ENCODE measurements at places on chromosomes 12 and 14.

- peak; percentile 77 for DNase-seq
These were observed 5.3 kb downstream of the TMEM253 start for GRCh38 chr14:21106176-21106497.

DNA sequence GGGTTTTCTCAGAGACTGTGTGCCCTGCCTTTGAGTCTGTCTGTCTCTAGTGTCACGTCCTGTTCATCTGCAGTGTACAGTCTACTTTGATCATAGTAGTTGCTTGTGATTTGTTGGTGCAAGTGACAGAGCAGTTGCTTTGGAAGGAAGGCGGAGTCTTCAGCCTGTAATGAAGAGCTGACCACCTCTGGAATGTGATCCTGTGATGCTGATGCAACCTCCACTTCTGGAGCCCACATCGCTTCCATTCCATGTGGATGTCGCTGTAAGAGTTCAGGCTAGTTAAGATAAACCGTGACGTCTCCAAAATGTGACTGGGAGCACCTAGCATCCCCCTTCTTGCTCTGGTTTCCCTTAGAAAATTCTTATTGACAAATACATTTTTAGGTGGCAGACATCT lies 51.8 kb downstream of the PELI2 start:
- DNase-seq: no peak

DNA sequence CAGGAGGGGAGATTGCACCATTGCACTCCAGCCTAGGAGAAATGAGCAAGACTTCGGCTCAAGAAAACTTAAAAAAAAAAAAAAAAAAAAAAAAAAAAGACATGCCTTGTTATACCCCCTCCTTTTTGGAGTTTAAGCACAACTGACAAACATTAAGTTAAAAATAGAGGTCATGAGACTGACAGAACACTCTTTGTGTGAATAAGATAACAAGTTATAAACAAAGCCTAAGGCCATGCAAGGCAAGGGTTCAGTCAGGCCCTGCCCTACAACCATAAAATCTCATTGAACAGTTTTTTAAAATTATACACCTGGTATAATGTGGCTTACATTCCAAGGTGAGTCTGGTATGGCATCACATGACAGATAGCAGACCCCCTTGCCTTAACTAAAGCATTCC lies 39.3 kb downstream of the TSPAN19 start:
- no peak for DNase-seq

DNA sequence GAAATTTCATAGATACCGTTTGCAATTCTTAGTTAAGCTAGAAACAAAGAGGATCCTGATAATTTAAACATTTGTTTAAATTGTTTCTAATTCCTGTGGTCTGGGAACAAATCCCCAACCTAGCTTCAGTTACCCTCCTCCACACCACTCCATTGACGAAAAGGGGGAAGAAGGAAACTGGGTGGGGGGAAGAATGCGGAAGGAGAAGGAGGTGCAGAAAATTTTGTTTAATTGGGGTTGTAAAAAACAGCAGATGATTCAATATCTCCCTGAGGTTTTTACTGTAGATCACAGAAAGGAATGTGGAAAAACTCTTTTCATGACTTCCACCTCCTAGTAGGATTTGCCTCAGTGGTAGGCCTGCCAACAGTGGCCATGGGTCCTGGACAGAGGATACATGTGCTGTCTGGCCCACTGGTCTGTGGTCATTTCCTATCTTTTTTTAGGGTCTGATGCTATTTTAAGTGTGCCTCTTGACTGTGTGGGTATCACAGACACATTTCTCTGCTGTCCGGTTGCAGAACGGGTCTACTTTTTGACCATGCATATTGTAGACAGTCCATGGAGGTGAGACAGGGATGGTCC lies 122.9 kb upstream of the PCED1B start:
- no peak for DNase-seq

- DNase-seq: no peak
These were observed 55.3 kb upstream of the STON2 start for GRCh38 chr14:81455390-81455789.

DNA sequence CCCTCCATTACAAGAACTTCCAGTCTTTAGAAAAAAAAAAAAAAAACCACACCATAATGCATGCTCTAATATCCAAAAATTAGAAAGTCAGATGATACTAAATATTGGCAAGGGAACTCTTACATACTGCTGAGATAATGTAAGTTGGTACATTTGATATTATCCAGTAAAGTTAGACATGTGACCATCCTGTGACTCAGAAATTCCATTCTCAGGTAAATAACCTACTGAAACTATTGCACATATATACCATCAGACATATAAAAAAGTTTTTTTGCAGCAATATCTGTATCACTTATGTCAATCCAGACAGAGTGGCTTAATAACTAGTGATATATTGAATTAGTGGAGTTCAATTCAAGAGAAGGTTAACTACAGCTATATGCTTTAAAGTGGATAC lies 63.5 kb downstream of the KITLG start:
- DNase-seq: no peak

DNA sequence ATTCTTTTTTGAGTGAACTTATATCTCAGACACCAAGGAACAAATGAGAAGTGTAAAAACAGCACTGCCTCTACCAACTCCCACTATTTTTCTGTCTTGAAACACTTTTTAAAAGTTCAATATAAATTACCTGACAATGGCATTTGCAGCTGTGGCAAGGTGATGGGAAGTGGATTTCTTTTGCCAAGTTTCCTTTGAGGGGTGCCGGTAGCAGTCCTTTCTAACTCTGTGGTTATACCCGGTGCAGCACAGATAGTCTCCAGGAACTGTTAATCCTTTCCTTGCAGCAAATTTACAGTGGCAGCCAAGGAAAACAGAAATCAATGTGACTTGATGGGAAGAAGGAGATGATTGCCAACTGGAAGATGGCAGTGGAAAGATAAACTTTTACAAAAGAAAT lies 243.7 kb downstream of the BCAT1 start:
- DNase-seq: no peak

GRCh38 chr14:67579040-67579439 lies 21.0 kb downstream of the PIGH start:
- DNase-seq: no peak

DNA sequence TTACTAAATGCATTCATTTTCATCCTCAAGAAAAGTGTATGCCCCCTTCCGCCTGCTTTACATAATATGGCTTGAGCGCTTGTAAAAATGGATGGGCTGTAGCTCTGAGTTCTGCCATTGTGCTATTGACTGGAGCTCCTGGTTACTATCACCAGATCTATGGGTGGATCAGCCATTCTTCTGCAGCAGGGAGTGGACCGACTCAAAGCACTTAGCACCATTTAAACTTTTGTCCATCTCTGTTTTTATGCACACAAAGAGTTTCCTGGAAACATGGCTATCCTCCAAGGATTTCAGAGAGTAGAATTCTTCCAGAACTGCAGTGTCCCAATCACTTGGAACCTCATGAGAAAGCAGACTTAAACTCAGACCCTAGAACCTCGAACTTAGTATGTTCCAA lies 4.5 kb upstream of the NUMB start:
- DNase-seq: peak; percentile 82
